ENCODE measurements at places on chromosomes 11 and 22.

GRCh38 chr11:19571906-19572305 lies 140.7 kb upstream of the NAV2 start:
- no peak for DNase-seq

- DNase-seq = no peak
Measured at GRCh38 chr11:123531325-123531724, 101.3 kb downstream of the GRAMD1B start.

DNA sequence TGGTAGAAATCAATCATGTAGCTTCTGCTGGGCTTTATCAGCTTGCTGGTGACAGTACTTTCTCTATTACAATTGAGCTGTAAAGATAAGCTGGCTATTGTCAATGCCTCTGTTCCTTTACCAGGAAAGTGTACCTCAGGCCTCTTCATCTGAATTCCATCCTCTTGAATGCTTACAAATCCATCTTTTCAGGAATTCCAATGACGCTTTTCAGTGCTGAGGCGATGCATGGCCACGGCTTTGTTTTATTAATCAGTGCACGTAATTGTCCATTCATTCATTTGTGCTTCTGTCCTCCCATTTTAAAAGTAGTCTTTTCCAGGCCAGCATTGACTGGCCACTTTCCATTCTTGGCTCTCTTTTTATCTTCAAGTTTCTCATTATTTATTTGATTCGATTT lies 202.0 kb downstream of the PGR start:
- DNase-seq = no peak

- DNase-seq = no peak
Measured at GRCh38 chr11:100889758-100890157, 202.7 kb downstream of the ARHGAP42 start.

GRCh38 chr22:33000342-33001280 lies 57.6 kb downstream of the SYN3 start:
- DNase-seq = no peak

GRCh38 chr11:7968686-7969085 lies 3.4 kb upstream of the NLRP10 start:
- no peak for DNase-seq

DNA sequence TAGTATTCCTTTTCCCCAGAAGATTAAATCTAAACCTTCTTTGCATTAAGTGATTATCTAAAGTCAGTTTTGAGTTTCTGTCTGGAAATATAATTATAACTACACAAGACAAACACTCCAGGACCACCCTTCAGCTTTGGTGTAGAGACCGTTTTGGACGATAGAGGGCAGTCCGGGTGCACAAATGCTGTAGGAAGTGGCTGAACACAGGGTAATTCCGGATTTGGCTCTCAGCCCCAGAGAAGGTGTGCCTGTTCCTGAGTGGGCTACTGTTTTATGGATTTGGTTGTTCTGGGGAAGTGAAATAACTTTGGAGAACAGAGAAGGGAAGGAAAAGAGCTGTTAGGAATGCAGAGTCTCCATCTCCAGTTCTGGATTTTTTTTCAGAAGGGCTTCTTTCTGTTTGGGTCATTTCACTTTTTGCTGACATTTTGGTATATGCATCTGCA lies 14.8 kb downstream of the EXT2 start:
- no peak for DNase-seq

All from esophagus squamous epithelium (tissue), 5 donors.